ENCODE measurements at places on chromosomes 12 and 14. TPM values are rescaled to one million over a fixed set of nuclear protein-coding genes. Genes with fewer than 3 reads are reported as not detected.

DNA sequence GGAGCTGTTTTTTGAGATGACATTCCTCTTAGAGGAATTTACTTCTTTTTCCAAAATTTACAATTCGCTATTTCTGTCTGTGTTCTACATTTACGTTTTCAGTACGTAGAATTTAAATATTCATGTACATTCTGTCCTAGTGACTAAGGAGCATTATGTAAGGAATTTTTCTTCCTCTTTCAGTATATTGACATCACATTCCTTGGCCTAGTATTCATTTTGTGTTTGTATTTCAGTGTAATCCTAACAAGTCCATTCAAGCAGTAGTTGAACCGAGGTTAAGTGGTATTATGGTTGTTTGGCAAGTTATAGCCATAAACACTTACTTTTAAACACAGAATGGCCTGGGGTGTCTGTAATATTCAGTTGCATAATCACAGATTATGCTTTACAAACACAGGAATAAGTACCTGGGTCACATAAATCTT, 465.2 kb downstream of the PCNX1 start:
- peak; percentile 99 for DNase-seq

DNA sequence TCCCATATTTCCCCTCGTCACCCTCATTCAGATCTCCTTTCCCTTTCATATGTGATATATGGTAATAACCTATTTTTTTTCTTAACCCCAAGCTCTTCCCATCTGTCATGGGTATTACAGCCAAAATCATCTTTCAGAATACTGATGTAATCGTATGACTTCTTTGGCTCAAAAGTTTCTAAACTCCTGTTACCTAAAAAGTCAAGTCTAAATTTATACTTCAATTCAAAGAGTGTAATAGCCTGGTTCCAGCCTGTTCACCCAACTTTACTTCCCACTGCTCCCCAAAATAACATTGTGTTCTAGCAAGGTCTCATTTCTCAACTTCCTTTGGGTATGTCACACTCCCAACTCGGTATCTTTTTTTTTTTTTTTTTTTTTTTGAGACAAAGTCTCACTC, 48.5 kb downstream of the TBK1 start:
- DNase-seq: no peak

DNA sequence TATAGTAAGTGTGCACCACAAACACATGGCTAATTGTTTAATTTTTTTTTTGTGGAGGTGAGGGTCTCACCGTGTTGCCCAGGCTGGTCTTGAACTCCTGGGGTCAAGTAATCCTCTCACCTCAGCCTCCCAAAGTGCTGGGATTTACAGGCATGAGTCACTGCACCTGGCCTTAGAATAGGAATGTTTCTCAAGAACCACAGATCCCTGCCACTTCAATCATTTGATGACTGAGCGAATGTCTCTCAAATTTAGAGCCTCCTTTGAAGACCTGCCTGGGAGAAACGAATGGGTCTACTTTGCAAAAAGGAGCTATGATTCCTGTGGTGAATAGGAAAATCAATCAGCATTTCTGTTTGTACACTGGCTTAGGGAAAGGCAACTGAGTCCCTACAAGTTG, 33.5 kb upstream of the CHST11 start:
- DNase-seq: peak; percentile 39

- no peak for DNase-seq
These were observed 84.7 kb downstream of the GPATCH2L start for GRCh38 chr14:76236172-76237130.

- peak; percentile 13 for DNase-seq
These were observed 435 bp downstream of the FOXM1 start for GRCh38 chr12:2876431-2877046.

DNA sequence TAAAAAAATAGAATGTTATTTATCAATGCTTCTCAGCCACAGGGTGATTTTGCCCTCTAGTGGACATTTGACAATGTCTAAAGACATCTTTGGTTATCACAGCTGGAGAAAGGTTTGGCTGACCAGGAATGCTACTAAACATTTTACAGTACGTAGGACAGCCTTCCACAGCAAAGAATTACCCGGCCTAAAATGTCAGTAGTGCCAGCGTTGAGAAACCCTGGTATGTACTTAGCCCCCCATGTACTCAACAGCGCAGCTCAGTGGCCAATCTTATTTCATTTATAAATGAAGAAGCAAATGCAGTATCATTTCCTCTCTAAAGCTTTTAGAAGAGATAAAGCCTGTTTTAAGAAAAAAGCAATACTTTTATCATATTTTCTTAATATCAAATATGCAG, 5.8 kb downstream of the MARK3 start:
- DNase-seq: no peak

DNA sequence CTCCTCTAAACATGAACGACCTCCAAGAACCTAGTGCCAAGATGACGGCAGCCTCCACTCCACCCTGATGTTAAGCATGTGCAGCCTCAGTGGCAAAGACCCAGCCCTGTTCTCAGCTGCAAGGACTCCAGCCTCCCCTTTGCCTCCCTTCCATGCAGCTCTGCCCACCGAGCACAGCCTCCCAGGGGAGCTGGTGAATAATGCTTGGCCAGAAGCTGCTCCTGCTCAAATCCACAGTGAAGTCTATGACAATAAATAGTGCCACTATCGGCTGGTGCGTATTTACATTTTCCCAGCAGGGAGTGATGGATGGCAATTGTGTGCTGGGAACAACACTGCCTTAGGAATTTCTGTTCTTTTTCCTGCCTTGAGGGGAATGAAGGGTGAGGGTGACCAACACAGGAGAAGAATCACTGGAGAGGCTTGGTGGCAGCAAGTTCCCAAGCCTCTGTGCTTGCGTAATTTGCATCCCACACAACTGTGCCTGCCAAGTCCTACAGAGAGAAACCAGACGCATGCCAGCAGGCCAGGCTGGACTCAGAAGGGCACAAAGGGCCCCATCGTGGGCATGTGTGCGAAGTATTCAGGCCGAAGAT, 29.9 kb upstream of the TC2N start:
- DNase-seq: no peak

DNA sequence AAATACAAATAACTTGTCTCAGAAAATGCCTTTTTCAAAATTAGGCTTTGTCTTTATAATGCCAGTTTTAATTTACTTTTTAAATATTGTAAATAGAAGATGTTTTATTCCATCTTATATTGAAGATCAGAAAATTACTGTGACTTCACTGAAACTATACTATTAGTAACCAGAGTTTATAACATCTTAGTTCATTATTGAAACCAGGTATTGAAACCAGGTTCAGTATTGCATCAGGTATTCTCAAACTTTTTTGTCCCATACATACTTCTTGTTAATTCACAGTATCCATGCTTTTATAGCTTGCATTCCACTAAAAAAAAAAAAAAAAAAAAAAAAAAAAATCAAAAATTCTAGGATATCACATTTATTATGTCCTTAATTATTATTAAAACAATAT, 227.5 kb downstream of the GXYLT1 start:
- DNase-seq: no peak

GRCh38 chr12:50924439-50925341, 27.7 kb upstream of the HIGD1C start:
- peak; percentile 78 for DNase-seq

GRCh38 chr12:114041136-114041535, 75.0 kb upstream of the RBM19 start:
- no peak for DNase-seq

DNA sequence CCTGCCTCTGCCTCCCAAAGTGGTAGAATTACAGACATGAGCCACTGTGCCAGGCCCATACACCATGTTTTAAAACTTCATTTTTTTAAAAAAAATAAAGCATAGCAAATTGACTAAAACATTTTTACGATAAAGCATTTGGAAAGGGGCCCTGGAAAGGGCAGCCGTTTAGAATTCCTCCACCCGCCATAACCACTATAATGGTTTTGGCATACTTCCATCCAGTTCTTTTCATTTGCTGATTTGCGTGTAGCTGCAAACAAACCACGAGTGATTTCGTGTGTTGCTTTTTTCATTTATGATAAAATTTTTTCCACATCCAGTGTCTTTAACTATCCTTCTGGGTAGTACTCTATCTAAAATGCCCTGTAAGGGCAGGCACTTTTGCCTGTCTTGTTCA, 91.8 kb upstream of the RIN3 start:
- no peak for DNase-seq

DNA sequence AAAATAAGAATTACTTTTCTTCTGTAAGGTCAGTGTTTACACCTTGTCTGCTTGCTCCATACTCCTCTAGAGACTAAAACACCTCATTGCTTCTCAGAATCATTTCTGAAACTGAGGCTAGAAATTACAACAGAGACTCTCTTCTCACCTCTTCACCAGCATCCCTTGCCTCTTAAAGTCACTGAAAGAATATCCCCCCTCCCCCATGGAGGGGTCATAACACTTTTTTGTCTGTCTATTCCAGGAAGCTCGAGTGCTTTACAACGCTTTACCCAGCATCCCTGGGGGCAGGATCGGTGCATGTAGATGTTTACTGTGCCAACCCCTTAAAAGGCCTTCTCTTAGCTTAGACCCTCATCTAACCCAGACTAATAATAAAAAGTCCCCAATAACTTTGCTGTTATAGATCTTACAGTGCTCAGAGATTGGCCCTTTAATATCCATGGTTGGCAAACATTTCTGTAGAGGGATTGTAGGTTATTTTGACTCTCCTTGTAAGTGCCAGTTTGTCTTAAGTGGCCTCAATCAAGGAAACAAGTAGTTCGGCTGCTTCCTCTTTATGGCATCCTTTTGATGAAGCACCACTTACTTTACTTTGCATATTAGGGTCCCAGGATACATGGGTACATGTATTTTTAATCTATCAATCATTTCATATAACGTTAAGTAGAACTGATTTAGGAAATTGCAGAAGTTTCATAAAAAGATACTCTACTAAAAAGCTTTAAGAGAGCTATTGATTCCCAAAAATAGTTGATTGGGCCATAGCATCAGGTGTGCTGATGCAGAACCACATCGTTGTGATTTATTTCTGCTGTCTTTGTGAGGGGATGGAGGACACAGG, 29.3 kb downstream of the PRKCH start:
- no peak for DNase-seq

DNA sequence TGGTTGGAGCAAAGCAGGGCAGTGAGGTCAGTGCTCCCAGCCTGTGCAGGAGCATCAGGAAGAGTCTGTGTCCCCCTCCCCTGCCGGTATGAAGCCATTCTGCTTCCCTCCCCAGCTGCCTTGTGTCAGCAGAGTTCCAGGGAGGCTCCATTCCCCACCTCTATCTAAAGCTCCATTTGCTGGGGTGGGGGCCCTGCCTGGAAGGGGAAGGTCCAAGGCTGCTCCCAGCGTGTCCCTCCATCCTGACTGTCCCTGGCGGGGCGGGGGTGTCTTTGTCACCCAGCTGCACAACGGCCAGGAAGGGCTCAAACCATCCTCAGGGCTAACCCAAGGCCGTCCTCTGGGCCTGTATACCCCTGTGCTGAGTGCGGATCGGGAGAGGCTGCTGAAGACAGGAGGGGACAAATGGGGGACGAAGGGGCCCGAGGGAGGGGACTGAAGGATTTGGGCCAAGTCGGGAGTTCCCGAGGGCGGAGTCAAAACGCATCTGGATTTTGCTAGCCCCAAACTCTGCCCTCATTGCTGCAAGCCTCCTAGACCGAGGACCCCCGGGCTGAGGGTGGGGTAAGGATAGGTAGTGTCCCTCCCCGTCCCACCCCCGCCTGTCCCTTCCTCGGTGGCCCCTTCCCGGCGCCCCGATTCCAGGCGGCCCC, 748 bp upstream of the ACVRL1 start:
- no peak for DNase-seq

DNA sequence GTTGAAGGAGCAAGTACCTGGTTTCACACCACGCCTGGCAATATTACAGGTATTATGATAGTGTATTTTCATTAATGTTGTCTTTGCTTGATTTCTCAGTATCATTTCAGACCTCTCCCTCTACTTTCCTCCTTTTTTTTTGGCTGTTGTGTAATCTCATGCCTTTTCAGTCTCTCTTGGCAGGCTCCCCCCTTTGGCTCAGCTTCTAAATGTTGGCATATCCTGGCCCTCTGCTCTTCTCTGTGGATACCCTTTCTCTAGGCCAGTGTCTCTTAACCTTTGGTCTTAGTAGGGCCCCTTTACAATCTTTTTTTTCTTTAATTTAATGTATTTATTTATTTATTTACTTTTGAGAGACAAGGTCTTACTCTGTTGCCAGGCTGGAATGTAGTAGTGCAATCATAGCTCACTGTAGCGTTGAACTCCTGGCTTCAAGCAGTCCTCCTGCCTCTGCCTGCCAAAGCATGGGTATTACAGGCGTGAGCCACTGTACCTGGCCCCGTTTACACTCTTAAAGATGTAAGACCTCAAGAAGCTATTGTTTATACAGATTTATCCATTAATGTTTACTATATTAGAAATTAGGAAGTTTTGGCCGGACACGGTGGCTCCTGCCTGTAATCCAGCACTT, 12.8 kb downstream of the MTHFD1 start:
- no peak for DNase-seq

DNA sequence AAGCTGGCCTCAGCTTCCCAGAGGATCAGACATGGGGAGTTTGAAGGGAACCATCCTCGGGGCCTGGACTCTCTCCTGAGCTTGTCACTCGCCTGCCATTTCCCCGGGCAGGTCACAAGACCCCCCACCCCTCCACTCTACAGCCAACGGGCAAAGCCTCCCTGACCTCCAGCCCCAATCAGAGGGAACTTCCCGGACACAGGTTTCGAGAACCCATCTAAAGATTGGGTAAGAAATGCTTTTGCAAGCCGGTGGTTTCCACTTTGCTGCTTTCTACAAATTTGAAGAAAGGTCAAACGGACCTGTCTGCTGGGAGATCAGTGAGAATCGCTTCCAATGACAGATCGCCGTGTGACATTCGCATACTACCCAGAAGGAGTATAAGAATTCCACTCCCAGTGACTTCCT, 89.6 kb downstream of the SCARB1 start:
- DNase-seq: no peak

DNA sequence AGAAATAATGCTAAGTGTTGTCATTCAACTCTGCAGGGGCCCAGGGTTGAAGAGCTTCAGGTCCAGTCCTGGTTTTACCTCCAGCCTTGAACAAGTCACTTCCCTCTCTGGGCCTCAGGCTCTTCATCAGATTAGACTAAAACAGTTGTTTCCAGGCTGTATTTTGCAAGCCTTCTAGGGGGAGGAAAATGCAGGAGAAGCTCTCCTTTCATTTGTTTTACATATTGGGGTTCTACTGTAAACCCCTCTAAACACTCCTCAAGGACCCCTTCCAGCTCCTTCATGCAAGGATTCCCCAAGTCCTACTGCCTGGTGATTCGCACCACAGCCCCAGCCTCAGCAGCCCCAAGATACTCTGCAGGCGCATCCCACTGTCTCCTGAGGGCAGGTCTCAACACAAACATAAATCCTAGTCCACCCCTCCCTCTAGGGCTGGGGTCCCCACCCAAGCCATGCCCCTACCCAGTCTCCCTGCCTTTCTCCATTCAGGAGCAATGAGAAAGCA, 2.7 kb downstream of the SDR9C7 start:
- DNase-seq: peak; percentile 34

CABP1 gene
- polyA plus RNA-seq: not detected

NPAS3 gene
- polyA plus RNA-seq: not detected

VSIG10 gene
- 7.3 TPM for polyA plus RNA-seq

GYS2 gene
- not detected for polyA plus RNA-seq

MUCL1 gene
- polyA plus RNA-seq: 0.13 TPM

KRT73 gene
- polyA plus RNA-seq: not detected

XPOT gene
- 24.1 TPM for polyA plus RNA-seq

DUSP6 gene
- 46.0 TPM for polyA plus RNA-seq

EIF2S3B gene
- polyA plus RNA-seq: 1.1 TPM

VWF gene
- polyA plus RNA-seq: 0.07 TPM
